NCI-H2081 (cell line): ENCODE measurements at places on chromosomes 3 and 15.

DNA sequence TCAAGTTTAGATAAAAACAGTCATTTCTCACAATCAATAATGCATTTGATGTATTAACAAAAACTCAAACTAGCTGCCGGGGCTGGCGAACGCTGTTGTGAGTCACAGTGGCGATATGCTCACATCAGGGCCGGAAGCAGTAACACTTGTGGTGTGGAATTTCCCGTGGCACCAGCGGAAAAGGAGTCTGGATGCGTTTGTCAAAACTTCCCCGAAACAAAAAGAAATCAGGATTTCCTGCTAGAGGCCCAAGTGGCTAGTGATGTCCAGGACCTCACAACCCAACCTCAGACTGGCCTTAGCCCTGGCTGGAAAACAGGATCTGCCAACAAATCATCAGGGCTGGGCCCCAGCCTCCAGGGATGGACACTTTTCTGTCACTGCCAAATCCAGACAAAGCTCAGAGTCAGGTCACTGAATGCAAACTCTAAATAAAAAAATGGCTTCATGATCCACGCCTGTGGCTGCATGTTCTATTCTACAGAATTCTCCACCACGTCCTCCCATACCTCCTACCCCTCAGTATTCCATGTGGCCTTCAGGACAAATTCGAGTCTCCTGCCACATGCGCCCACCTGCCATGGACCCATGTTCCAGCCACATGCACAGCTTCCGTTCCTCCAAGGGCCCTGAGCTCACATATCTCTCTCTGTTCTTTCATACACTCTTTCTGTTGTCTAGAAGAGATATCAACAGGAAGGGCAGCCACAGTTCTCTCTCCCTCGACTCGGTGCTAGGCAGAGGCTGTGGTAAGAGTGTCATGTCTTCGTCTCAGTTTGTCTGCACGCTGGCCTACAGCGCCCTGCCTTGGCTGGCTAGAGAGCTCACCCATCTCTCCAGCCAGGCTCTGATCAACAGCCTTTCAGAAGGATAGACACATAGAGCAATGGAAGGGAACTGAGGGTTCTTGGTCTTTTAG lies 35.4 kb downstream of the EHD4 start:
- no peak for DNase-seq

- no peak for DNase-seq
Measured at GRCh38 chr3:50342813-50343633, 2.4 kb upstream of the RASSF1 start.

DNA sequence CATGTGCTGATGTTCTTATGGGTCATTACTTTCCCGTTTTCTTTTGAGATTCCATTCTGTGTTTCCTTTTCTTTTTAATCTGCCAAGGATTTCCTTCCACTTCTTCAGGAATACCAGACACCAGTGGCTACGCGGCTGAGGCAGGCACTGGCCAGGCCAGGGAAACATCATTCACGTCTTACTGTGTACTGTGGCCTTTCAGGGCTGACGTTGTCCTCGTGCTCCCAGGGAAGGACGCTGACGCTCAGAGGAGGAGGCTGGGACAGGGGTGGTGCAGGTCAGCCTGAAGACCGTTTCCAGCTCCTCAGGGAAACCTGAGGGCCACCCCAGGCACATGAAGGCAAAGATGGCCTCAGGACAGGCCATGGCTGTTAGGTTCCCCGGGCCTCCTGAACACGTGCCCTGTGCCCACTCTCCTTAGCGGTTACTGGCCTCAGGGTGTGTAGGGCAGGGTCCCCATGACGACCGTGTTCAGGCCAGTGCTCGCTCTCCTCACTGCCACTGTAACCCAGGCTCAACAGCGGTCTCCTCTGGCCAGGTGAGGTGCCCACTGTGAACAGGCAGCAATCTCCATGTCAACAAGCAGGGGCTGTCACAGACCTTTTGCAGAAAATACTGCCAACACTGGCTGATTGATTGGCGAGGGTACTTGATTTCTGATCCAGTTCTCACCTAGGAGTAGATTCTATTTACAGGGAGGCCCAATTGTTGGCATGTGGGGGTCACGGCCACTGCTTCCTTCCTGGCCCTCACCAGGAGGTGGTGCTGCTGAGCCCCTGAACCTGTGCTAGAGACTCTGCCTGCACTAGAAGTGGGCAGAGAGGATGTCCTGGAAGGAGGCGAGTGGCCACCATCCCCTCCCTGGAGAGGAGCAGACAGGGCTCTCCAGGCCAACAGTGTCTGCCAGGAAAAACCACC lies 169.5 kb downstream of the ATP10A start:
- DNase-seq, result peak; percentile 6

GRCh38 chr3:64417816-64418215 lies 192.6 kb upstream of the PRICKLE2 start:
- no peak for DNase-seq

DNA sequence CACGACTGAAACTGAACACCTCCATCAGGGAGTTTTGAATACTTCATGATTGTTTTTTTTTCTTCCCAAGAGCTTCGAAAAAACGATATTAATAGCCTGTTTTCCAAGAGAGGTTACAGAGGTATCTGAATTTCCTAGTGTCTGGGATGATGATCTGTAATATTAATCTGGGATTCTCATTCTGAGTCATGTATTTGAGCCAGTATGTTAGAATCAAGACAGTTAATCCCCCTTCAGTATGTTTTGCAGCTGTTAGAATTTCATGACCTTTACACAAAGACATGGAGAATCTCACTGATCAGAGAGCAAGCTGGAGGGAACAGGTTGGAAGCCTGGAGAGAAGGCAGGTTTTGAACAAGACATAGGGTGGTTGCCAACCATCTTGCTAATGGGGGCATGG lies 234.5 kb upstream of the GAP43 start:
- DNase-seq, result no peak

DNA sequence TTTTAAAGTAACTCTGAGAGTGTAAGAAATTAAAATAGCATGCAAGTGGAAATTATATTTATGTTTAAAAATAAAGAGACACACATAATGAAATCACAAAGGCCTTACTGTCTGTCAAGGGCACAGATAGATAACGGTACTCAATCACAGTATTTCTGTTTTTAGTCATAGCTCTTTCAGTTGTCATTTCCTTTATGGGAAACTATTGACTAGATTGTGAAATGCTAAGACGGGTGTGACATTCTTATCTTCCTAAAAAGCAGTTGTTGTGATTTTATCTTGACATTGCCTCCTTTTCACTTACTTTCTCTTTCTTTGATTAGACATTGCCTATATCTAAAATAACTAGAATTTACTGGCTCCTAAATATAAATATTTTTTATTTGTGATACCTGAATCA lies 100.1 kb upstream of the PLSCR5 start:
- DNase-seq, result no peak

- DNase-seq, result no peak
Measured at GRCh38 chr15:32998979-32999672, 195.4 kb downstream of the FMN1 start.

GRCh38 chr3:81080608-81081007 lies 680.8 kb downstream of the GBE1 start:
- no peak for DNase-seq

DNA sequence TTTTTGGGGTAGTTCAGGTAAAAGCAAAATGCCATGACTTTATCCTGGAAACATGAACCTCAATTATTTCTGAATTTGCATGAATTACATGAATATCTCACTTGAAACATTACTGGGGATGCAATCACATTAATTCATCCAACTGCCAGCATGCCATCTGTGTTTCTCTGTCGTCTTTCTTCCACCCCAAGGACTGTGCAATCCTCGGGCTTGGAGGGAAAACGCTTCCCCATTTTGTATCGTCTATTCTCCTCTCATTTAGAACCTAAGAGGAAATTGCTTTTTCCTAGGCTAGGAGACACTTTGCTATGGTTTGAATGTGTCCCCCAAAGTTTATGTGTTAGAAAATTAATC lies 109.4 kb downstream of the SQOR start:
- DNase-seq, result no peak

DNA sequence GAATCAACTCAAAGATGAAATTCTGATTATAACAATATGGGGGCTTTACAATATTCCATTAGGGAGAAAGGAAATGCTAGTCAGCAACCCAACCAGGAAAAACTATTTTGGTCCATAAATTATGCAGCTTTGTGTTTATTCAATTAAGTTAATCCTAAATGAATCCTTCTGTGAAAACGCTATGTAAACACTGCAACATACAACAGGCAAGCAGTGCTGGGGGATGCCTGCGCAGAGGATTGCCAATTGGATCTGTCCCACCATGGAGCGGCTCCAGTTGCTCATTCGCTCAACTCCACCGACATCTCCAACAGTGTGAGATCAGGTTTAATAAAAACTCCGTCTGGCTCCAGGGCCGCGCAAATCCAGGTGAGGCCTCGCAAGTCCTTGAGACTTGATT lies 290.5 kb upstream of the VEPH1 start:
- DNase-seq, result no peak

- DNase-seq, result no peak
Measured at GRCh38 chr15:33155691-33156420, 38.7 kb downstream of the FMN1 start.

DNA sequence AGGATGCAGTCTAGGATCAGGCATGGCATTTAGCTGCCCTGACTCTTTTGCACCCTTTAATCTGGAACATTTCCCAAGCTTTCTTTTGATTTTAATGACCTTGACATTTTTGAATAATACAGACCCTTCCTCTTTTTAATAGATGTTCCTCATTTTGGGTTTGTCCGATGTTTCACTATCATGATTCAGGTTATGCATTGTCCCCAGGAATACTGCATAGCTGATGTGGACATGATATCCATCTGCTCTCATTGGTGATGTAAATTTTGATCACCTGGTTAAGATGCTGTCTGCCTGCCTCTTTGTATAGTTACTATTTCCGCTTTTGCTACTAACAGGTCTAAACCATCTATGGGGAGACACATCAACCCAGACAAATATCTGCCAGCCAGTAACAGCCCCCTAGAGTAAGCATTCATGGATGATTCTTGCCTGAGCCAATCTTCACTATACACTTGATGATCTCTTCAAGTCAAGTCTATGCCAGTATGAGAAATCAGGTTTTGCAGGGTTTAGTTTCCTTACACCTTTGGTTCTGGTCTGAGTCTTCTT lies 50.6 kb upstream of the ULK4 start:
- no peak for DNase-seq

GRCh38 chr15:73906346-73907034 lies 19.8 kb upstream of the LOXL1 start:
- no peak for DNase-seq
